ENCODE measurements at places on chromosomes 12 and 14.
A peak's percentile ranks its signal among the peaks of the same experiment; 100 is the strongest.

- H3K4me3 ChIP-seq = no peak overlapping the region
- no peaks in the 10 kb centered on the region for H3K4me1 ChIP-seq
- no peaks in the 10 kb centered on the region for H3K36me3 ChIP-seq
- peak overlapping the region; percentile 27 for H3K27ac ChIP-seq
- no peak for DNase-seq
These were observed 14.1 kb downstream of the GPX2 start for GRCh38 chr14:64928239-64929013.

GRCh38 chr12:70691018-70691672, 53.9 kb upstream of the PTPRB start:
- H3K27me3 ChIP-seq = no peaks in the 10 kb centered on the region
- no peak overlapping the region for H3K27ac ChIP-seq
- no peak overlapping the region for H3K4me3 ChIP-seq
- H3K36me3 ChIP-seq = no peaks in the 10 kb centered on the region

GRCh38 chr12:130008241-130008640, 104.4 kb upstream of the TMEM132D start:
- no peak overlapping the region for H3K27ac ChIP-seq
- H3K36me3 ChIP-seq = no peaks in the 10 kb centered on the region
- no peaks in the 10 kb centered on the region for H3K4me1 ChIP-seq
- no peaks in the 10 kb centered on the region for H3K27me3 ChIP-seq
- DNase-seq = no peak
- H3K4me3 ChIP-seq = no peak overlapping the region

GRCh38 chr12:80262346-80262745, 163.0 kb downstream of the OTOGL start:
- DNase-seq = no peak
- H3K4me1 ChIP-seq = no peaks in the 10 kb centered on the region
- no peaks in the 10 kb centered on the region for H3K36me3 ChIP-seq
- no peak overlapping the region for H3K4me3 ChIP-seq
- H3K27ac ChIP-seq = no peak overlapping the region

DNA sequence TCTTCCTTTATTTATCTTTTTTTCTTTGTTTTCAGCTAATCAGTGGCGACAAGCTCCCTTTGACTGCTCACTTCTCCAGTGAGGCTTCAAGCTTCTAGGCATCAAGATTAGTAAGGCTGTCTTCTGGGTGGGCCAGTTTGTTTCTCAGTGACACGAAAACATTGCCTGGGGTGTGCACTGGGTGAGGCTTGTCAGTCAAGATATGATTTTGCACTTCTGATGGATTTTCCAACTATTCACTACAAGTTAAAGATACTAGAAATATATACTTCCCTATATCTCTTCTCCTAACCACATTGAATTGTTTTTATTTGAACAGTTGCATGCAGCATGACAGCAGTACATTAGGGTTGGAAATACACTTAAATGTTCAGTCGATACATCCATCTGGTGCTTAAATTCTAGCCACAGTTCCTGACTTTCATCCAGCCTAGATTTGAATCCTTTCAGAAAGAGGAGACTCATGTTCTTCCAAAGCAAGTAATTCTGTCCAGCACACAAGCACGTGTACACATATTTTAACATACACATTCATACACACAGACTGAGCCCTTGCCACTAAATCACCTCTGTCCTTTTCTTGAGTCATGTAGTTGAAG, 275.6 kb upstream of the NOVA1 start:
- H3K36me3 ChIP-seq = no peaks in the 10 kb centered on the region
- H3K27me3 ChIP-seq = no peaks in the 10 kb centered on the region
- no peak overlapping the region for H3K27ac ChIP-seq
- H3K4me1 ChIP-seq = no peaks in the 10 kb centered on the region
- H3K4me3 ChIP-seq = no peak overlapping the region

DNA sequence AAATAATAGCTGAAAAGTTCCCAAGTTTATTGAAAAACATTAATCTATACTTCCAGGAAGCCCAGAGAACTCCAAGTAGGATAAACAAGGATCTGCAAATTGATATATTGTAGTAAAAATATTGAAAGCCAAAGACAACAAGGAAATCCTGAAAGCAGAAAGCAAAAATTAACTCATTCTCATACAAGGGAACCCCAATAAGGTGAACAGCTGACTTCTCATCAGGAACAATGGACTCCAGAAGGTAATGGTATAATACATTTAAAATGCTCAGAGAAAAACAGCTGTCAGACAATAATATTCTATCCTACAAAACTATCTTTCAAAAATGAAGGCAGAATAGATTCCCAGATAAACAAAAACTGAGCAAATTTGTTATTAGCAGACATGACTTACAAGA, 138.1 kb upstream of the BMP4 start:
- DNase-seq = no peak
- no peak overlapping the region for H3K27ac ChIP-seq
- no peaks in the 10 kb centered on the region for H3K27me3 ChIP-seq
- no peaks in the 10 kb centered on the region for H3K36me3 ChIP-seq
- H3K4me3 ChIP-seq = no peak overlapping the region

- H3K36me3 ChIP-seq = no peaks in the 10 kb centered on the region
- H3K27me3 ChIP-seq = no peaks in the 10 kb centered on the region
- H3K4me3 ChIP-seq = no peak overlapping the region
- no peak overlapping the region for H3K27ac ChIP-seq
- DNase-seq = no peak
- H3K4me1 ChIP-seq = no peaks in the 10 kb centered on the region
These were observed 72.5 kb downstream of the PHLDA1 start for GRCh38 chr12:75959060-75959459.

DNA sequence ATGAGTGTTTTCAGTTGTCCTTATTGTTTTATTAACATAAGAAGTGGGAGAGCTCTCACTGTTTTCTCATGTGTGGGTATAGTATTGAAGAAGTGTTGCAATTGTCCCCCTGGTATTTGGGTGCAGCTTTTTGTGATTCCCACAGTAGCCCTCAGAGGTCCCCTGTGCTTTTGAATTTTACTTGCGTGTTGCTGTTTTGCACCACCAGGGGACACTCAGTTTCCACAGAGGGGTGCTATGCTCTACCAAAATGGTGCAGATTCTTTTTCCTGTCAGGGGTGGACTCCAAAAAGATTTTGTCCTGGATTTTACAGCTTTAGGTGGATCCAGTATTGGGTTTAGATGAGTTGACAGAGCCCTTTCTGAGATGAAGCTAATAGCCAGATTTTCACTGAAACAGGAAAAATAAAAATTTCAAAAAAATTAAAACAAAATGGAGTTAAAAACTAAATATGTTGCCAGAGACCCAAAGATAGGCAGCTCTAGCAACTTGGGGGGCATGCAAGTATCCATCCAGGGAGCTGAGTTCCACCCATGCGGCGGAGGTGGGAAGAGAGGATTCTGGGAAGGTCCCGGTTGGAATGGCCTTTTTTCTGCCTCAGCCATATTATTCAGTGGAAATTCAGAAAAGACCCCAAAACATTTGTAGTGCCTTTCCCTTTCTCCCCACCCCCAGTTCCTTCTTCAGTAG, 50.2 kb downstream of the TTLL5 start:
- no peaks in the 10 kb centered on the region for H3K36me3 ChIP-seq
- H3K4me3 ChIP-seq = no peak overlapping the region
- peaks cover 35% of the 10 kb centered on the region for H3K4me1 ChIP-seq
- no peaks in the 10 kb centered on the region for H3K27me3 ChIP-seq
- peak overlapping the region; percentile 24 for H3K27ac ChIP-seq

- no peaks in the 10 kb centered on the region for H3K36me3 ChIP-seq
- no peak overlapping the region for H3K4me3 ChIP-seq
These were observed 116.2 kb downstream of the BMP4 start for GRCh38 chr14:53840444-53840843.

DNA sequence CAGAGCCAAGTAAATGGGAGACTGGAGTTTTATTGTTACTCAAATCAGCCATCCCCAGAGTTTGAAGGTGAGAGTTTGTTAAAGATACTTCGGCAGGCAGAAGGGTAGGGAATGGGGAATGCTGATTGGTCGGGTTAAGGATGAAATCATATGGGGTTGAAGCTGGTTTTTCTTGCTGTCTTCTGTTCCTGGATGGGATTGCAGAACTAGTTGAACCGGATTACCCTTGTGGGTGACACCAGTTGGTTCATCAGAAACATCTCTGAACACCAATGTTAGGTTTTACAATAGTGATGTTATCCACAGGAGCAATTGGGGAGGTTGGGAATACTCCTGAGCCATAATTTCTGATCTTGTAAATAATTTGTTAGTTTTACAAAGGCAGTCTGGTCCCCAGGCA, 18.7 kb upstream of the SMCO2 start:
- no peak overlapping the region for H3K27ac ChIP-seq
- H3K36me3 ChIP-seq = no peaks in the 10 kb centered on the region
- no peak for DNase-seq
- no peaks in the 10 kb centered on the region for H3K27me3 ChIP-seq
- no peak overlapping the region for H3K4me3 ChIP-seq

- H3K4me3 ChIP-seq = no peak overlapping the region
- H3K27ac ChIP-seq = no peak overlapping the region
- no peaks in the 10 kb centered on the region for H3K4me1 ChIP-seq
- no peaks in the 10 kb centered on the region for H3K36me3 ChIP-seq
These were observed 103.3 kb downstream of the ADCK1 start for GRCh38 chr14:77903221-77903620.

- DNase-seq = no peak
- H3K36me3 ChIP-seq = no peaks in the 10 kb centered on the region
- H3K4me3 ChIP-seq = no peak overlapping the region
- peaks cover 4% of the 10 kb centered on the region for H3K4me1 ChIP-seq
- H3K27me3 ChIP-seq = no peaks in the 10 kb centered on the region
These were observed 85.8 kb downstream of the ATP23 start for GRCh38 chr12:58026897-58027891.

- H3K4me3 ChIP-seq = no peak overlapping the region
- no peaks in the 10 kb centered on the region for H3K36me3 ChIP-seq
- no peaks in the 10 kb centered on the region for H3K27me3 ChIP-seq
- H3K4me1 ChIP-seq = no peaks in the 10 kb centered on the region
These were observed 4.1 kb downstream of the TRHDE start for GRCh38 chr12:72276181-72276805.

DNA sequence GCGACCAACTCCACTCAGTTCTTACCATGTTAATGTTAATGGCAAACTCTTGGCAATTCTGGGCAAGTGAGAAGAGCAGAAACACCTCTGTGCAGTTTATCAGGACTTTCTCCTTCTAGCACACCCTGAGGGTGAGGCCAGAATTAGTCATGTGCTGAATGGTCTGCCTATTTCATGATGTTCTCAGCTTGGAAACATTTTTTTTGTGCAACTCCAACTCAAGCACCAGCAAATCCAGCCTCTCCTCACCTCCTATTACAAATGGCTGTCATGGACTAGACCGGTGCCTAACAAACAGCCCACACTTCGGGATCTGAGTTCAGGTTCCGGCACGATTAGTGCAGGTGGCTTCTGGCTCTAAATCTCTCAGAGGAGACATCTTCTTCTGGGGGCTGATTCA, 246.0 kb downstream of the ZFP36L1 start:
- H3K27ac ChIP-seq = peak overlapping the region; percentile 86
- H3K4me3 ChIP-seq = no peak overlapping the region
- H3K36me3 ChIP-seq = no peaks in the 10 kb centered on the region
- no peaks in the 10 kb centered on the region for H3K27me3 ChIP-seq
- DNase-seq = no peak

- DNase-seq = no peak
- H3K36me3 ChIP-seq = no peaks in the 10 kb centered on the region
- H3K4me3 ChIP-seq = peak overlapping the region; percentile 35
These were observed 404.9 kb downstream of the FLRT2 start for GRCh38 chr14:85934886-85935254.
